Kidney (tissue), 22 donors: ENCODE measurements at places on chromosomes 13 and 19. TPM values are rescaled to one million over a fixed set of nuclear protein-coding genes. Genes with fewer than 3 reads are reported as not detected.
A peak's percentile ranks its signal among the peaks of the same experiment; 100 is the strongest.

- H3K4me1 ChIP-seq, result no peaks in the 10 kb centered on the region
- H3K36me3 ChIP-seq, result no peaks in the 10 kb centered on the region
- H3K27ac ChIP-seq, result peak overlapping the region; percentile 41
- no peak overlapping the region for H3K4me3 ChIP-seq
- DNase-seq, result no peak
These were observed 15.3 kb upstream of the ARHGEF18 start for GRCh38 chr19:7333198-7334118.

GRCh38 chr19:17052439-17052838 lies 22.8 kb downstream of the HAUS8 start:
- no peak for DNase-seq
- no peaks in the 10 kb centered on the region for H3K4me1 ChIP-seq
- peaks cover 4% of the 10 kb centered on the region for H3K36me3 ChIP-seq
- no peak overlapping the region for H3K4me3 ChIP-seq
- no peaks in the 10 kb centered on the region for H3K27me3 ChIP-seq

- H3K27me3 ChIP-seq, result no peaks in the 10 kb centered on the region
- no peaks in the 10 kb centered on the region for H3K36me3 ChIP-seq
- peaks cover 4% of the 10 kb centered on the region for H3K4me1 ChIP-seq
- no peak for DNase-seq
These were observed 3.5 kb downstream of the STARD13 start for GRCh38 chr13:33281951-33282595.

- H3K27ac ChIP-seq, result no peak overlapping the region
- DNase-seq, result no peak
- H3K4me3 ChIP-seq, result no peak overlapping the region
- H3K4me1 ChIP-seq, result no peaks in the 10 kb centered on the region
- H3K27me3 ChIP-seq, result no peaks in the 10 kb centered on the region
These were observed 3.6 kb downstream of the AKAP11 start for GRCh38 chr13:42275506-42275905.

GRCh38 chr19:44993926-44994537 lies 7.2 kb upstream of the RELB start:
- no peak overlapping the region for H3K4me3 ChIP-seq
- H3K4me1 ChIP-seq, result no peaks in the 10 kb centered on the region
- no peaks in the 10 kb centered on the region for H3K27me3 ChIP-seq
- no peaks in the 10 kb centered on the region for H3K36me3 ChIP-seq

GRCh38 chr13:28753208-28753892 lies 34.6 kb upstream of the SLC46A3 start:
- peaks cover 5% of the 10 kb centered on the region for H3K4me1 ChIP-seq
- no peak overlapping the region for H3K4me3 ChIP-seq
- peak overlapping the region; percentile 51 for H3K27ac ChIP-seq

DNA sequence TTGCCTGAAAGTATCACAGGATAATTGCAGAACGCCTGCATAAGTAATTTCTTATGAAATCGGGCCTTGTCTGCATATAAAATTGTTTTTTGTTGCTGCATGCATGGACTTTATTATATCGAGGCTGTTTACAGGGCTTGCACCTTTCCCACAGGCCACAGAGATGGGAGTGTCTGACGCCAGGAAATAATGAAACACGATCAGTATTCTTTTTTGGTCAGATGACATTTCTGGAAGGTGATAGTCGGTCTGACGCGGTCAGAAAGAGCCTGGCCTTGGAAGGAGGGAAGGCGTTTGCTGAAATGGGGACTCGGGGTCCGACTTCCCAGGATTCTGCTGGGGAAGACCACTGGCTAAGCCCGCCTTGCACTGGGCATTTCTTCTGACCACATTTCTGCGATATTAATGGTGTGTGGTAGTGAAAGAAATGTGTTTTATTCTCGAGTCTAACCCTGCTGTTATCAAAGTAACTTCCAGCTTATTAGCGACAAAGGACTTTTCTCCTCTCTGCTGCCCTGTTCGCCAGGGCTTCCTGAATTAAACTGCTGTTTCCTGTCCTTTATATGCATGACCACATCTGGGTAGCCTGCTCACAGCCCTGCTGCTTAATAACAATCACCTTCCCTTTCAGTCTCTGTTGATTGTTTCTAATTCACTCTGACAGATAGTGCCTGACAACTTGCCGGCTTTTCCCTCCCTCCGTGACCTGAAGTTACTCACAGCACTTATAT lies 11.6 kb upstream of the ZNF536 start:
- no peaks in the 10 kb centered on the region for H3K27me3 ChIP-seq
- no peak overlapping the region for H3K4me3 ChIP-seq
- no peaks in the 10 kb centered on the region for H3K4me1 ChIP-seq
- H3K27ac ChIP-seq, result no peak overlapping the region
- peak; percentile 66 for DNase-seq

- H3K36me3 ChIP-seq, result no peaks in the 10 kb centered on the region
- no peaks in the 10 kb centered on the region for H3K27me3 ChIP-seq
- H3K27ac ChIP-seq, result peak within 1 kb of the TSS; percentile 71
- H3K4me1 ChIP-seq, result peaks cover 3% of the 10 kb centered on the region
- peak; percentile 71 for DNase-seq
These were observed at the start of gene ISYNA1 for GRCh38 chr19:18437491-18438330. ISYNA1 (minus strand) TSS chr19:18438133; CDS start chr19:18437979, 154 bp downstream.

- no peaks in the 10 kb centered on the region for H3K4me1 ChIP-seq
- no peak overlapping the region for H3K4me3 ChIP-seq
- no peak for DNase-seq
- no peaks in the 10 kb centered on the region for H3K36me3 ChIP-seq
These were observed 278.8 kb downstream of the SLITRK6 start for GRCh38 chr13:85520445-85520844.

DNA sequence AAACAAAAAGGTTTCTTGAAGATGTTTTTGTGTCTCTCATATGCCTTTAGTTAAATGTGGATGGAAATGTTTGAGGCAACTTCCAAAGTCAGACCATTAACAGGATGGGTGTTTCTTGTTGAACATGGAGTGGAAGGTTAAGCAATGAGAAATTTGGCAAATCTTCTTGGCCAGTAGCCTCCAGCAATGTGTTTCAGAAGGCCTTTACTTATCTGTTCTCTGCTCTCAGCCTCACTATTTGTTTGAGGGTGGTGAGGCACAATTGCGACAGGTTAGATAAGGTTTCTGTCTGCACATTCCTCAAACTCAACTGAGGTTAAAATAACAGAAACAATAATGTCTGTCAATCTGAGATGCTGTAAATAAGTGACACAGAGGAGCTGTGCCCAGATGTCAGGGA lies 1019.0 kb downstream of the DIAPH3 start:
- DNase-seq, result peak; percentile 14
- H3K27me3 ChIP-seq, result no peaks in the 10 kb centered on the region
- no peaks in the 10 kb centered on the region for H3K4me1 ChIP-seq
- H3K27ac ChIP-seq, result no peak overlapping the region

DNA sequence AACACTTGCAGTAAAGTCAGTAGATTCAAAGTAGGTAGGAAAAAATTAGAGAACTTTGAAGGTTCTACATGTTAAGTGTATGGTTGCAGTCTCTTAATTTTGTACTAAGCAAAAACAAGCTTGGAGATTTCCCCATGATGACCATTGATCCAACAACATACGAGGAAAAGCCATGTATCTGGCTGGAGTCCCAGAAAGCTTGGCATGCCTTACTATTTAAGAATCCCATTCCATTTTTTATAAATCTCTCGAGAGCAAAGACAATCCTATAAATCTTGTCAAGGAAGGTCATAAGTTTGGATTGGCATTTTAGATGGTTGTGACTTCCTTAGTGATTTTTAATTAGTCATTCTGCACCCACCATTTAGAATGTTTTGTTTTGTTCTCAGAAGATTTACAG lies 495.9 kb downstream of the GPC5 start:
- DNase-seq, result peak; percentile 3
- H3K4me1 ChIP-seq, result no peaks in the 10 kb centered on the region
- H3K27me3 ChIP-seq, result no peaks in the 10 kb centered on the region
- no peaks in the 10 kb centered on the region for H3K36me3 ChIP-seq
- H3K27ac ChIP-seq, result no peak overlapping the region
- H3K4me3 ChIP-seq, result no peak overlapping the region

GRCh38 chr19:33397536-33398360 lies 24.2 kb downstream of the CEBPG start:
- no peaks in the 10 kb centered on the region for H3K36me3 ChIP-seq
- no peaks in the 10 kb centered on the region for H3K27me3 ChIP-seq

The SOHLH2 gene
- total RNA-seq, result 0.54 TPM

The RNF113B gene
- not detected for total RNA-seq

The ATP12A gene
- 0.22 TPM for total RNA-seq

DNA sequence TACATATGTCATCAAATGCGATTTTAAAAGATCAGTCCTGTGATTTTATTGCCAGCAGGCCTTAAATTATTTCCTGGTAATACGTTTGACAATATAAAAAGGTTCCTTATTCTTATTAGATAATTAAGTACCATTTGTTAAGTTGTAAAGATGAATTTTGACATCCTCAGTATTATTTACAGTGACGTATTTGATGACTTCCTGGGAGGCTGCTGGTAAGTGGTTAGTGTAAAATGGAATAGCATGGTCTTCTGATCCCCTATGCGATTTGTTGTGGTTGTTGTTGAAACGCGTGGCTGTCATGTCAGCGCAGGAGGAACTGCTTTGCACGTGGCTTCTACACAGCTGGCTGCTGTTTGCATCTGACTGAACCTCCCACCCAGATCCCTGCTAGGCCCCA lies 99.7 kb downstream of the DCLK1 start:
- no peaks in the 10 kb centered on the region for H3K36me3 ChIP-seq
- no peak overlapping the region for H3K4me3 ChIP-seq
- no peaks in the 10 kb centered on the region for H3K27me3 ChIP-seq
- no peaks in the 10 kb centered on the region for H3K4me1 ChIP-seq
- H3K27ac ChIP-seq, result no peak overlapping the region

DNA sequence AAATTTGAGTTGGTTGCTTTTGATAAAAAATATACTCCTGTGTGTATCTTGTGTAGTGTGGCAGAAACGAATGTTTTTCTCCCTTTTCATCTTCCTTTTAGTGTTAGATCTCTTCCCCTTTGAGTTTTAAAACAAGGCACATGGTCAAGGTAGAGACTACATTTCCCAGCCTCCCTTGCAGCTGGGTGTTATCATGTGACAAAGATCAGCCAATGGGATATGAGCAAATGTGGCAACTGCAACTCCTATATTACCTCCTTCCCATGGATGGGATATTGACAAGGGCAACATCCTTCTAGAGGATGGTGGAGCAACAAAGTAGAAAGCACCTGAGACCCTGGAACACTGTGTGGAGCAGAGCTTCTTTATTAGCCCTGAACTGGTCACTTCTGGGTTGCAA lies 42.4 kb downstream of the ADGRE3 start:
- no peak overlapping the region for H3K4me3 ChIP-seq
- no peaks in the 10 kb centered on the region for H3K36me3 ChIP-seq
- no peak overlapping the region for H3K27ac ChIP-seq
- no peaks in the 10 kb centered on the region for H3K4me1 ChIP-seq
- no peak for DNase-seq
- no peaks in the 10 kb centered on the region for H3K27me3 ChIP-seq

The ELANE gene
- total RNA-seq, result 0.85 TPM

GRCh38 chr13:32837973-32838927 lies 178.0 kb upstream of the KL start:
- H3K4me1 ChIP-seq, result no peaks in the 10 kb centered on the region
- H3K36me3 ChIP-seq, result no peaks in the 10 kb centered on the region
- no peak overlapping the region for H3K27ac ChIP-seq
- no peak for DNase-seq
- no peak overlapping the region for H3K4me3 ChIP-seq

- H3K4me3 ChIP-seq, result peak overlapping the region; percentile 86
- no peaks in the 10 kb centered on the region for H3K36me3 ChIP-seq
- peak overlapping the region; percentile 86 for H3K27ac ChIP-seq
- no peaks in the 10 kb centered on the region for H3K27me3 ChIP-seq
- H3K4me1 ChIP-seq, result no peaks in the 10 kb centered on the region
These were observed 2.0 kb downstream of the ETV2 start for GRCh38 chr19:35643255-35644205.

GRCh38 chr13:19726611-19727010 lies 56.1 kb downstream of the PSPC1 start:
- no peak for DNase-seq
- H3K4me1 ChIP-seq, result no peaks in the 10 kb centered on the region
- H3K4me3 ChIP-seq, result no peak overlapping the region

GRCh38 chr13:43316946-43317353 lies 293.6 kb downstream of the DNAJC15 start:
- H3K4me1 ChIP-seq, result peaks cover 6% of the 10 kb centered on the region
- H3K36me3 ChIP-seq, result no peaks in the 10 kb centered on the region
- H3K27me3 ChIP-seq, result no peaks in the 10 kb centered on the region
- H3K4me3 ChIP-seq, result no peak overlapping the region

DNA sequence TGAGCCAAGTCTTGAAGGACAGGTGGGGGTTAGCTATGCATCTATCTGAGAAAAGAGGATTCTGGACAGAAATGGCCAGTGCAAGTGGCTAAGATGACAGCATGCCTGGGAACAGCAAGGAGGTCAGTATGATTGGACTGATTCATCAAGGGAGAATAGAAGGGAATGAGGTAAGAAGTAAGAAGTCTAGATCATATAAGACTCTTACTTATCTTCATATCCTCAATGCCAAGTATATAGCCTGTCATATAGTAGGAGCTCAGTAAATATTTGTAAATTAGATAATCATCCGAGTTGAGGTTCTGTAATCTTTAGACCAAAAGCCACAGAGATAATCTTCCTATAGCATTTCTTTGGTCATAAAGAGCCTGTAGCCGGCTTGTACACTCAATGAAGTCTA lies 103.3 kb upstream of the MLNR start:
- no peak overlapping the region for H3K4me3 ChIP-seq
- H3K27me3 ChIP-seq, result no peaks in the 10 kb centered on the region
- no peak overlapping the region for H3K27ac ChIP-seq
- no peak for DNase-seq
- H3K4me1 ChIP-seq, result peaks cover 7% of the 10 kb centered on the region

- no peaks in the 10 kb centered on the region for H3K27me3 ChIP-seq
- no peak overlapping the region for H3K27ac ChIP-seq
- DNase-seq, result no peak
- H3K4me1 ChIP-seq, result no peaks in the 10 kb centered on the region
These were observed 2118.0 kb downstream of the PCDH9 start for GRCh38 chr13:65112123-65112522.
